Stimulated activated CD4-positive, alpha-beta T cell treated with anti-CD3 and anti-CD28 coated beads, Interleukin-15, amount 100 ng/mL, for 1 hour (primary cell): ENCODE measurements at places on chromosomes 5 and 9.

GRCh38 chr9:131927091-131927490 is 152.6 kb downstream of the MED27 start:
- no peak for DNase-seq

GRCh38 chr9:109737295-109737694 is 42.7 kb upstream of the PALM2AKAP2 start:
- no peak for DNase-seq

DNA sequence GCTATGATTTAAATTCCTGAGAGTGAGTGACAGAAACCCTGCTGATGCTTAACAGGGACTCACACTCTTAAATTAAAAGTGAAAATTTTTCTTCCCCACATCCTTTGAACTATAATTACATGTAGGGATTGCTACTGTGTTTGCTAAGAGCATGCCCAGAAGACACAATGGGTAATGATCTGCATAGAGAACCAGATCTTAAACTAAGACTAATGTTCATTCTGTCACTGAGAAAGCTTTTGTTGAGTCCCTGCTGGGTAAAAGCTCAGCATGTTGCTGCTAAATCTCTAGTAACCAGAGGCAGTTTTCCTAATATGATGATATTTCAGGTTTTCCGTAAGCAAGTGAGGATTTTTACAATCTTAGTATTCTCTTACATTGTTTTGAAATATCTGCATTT is 424.8 kb upstream of the SMC2 start:
- DNase-seq: no peak

- DNase-seq: no peak
Observed at GRCh38 chr5:111229871-111230810, 6.0 kb downstream of the CAMK4 start.

GRCh38 chr9:116499434-116499833 is 187.7 kb upstream of the TRIM32 start:
- no peak for DNase-seq
